ENCODE measurements at places on chromosomes 16 and 17. TPM values are rescaled to one million over a fixed set of nuclear protein-coding genes. Genes with fewer than 3 reads are reported as not detected.
A peak's percentile ranks its signal among the peaks of the same experiment; 100 is the strongest.

KRT20 gene
- total RNA-seq = not detected

DNA sequence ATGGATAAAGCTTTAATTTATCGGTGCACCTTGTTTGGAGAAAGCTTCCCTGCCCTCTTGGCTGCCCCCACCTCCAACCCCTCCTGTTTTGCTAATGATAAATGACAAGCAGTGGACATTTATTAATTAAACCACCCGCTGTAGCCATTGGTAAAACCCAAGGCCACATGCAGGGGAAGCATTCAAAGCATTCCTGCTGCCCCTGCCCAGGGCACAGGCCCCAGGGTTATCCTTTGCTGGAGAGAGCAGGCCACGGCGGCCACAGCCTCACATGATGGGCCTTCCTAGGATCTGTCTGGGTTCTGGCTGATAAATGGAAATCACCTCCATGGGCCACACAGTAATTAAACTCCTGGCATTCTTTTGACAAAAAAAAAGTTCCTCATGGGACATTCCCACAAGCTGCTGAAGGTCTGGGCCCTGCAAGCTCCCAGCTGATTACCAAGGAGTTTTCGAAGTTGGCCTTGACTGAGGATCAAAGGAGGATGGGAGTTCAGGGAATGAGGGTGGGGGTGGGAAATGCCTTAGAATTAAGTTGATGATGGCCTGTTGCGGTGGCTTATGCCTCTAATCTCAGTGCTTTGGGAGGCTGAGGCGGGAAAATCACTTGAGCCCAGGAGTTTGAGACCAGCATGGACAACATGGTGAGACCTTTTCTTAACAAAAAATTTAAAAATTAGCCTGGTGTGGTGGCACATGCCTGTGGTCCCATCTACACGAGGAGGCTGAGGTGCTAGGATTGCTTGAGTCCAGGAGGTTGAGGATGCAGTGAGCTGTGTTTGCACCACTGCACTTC lies 35.5 kb downstream of the SOST start:
- no peak for DNase-seq

- no peak for DNase-seq
These were observed 45.1 kb downstream of the MYH11 start for GRCh38 chr16:15811481-15812400.

PRCD gene
- total RNA-seq = 1.1 TPM

RGS11 gene
- total RNA-seq = 0.67 TPM

DNA sequence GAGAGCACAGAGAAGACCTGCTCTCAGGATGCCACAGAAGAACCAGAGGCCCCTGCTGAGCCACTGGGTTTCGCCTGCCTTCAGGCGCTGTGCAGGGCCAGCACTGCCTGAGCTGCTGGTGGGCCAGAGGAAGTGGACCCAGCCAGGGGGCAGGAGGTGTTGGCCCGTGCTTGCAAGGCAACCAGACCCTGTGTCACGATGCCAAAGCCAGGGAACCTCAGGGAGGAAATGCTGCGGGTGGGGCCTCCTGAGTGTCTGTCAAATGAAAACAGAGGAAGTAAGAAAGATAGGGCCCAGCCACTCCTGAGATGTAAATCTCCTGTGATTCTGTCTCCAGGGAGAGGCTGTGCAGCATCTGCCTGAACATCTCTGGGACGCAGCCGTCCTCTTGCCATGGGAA lies 58.1 kb upstream of the ADORA2B start:
- peak; percentile 8 for DNase-seq

- no peak for DNase-seq
These were observed 777.8 kb upstream of the EEF2KMT start for GRCh38 chr16:5875416-5875815.

AGRP gene
- total RNA-seq = not detected

DNA sequence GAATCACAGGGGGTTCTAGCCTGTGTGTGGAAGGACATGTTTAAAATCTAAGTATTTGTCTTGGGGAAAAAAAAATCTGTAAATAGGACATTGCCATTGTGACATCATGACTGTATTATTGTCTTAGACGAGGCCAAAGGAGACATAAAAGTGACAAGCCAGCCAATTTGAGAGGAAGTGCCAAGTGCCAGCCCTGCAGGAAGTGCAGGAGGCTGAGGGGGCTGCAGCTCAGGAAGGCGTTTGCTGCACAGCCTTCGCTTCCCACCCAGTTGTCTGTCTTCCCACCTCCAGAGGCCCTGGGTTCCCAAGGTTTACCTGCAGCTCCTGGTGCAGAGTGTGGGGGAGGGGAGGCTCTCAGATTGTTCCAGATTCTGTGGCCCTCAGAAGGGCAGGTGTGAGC lies 1.3 kb downstream of the ADCY7 start:
- no peak for DNase-seq

DNA sequence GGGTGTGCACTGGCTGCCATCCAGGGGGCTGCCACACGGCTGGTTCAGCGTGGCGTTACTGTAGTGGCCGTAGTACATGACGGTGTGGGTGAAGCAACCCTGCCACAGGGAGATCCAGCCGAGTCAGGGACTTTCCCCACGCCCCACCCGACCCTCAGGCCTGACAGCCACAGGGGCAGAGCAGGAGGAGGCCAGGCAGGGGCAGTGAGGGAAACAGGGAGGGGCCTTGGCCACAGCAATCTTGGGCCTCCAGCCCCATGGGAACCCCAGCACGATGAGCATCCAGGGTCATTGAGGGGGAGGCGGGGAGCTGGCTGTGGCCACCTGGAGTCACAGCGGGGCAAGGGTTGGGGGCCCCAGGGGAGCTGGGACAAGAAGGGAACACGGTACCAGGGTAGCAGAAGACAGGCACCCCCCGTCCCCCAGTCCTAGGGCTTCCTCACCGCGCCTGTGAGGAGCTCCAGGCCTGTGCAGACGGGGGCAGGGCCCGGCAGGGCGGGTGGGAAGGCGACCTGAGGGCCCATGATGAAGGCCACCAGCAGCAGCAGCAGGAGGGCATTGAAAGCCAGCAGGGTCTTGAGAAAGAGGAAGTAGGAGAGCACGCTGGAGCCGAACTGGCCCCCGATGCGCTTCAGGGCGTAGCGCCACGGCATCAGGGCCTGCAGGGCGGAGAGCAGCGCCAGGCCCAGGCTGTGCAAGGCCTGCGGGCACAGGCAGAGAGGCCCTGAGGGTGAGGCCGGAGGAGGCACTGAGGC lies 4.3 kb downstream of the TMC6 start:
- DNase-seq = no peak

- DNase-seq = no peak
These were observed 879.4 kb downstream of the CDH11 start for GRCh38 chr16:64242492-64242891.

DNA sequence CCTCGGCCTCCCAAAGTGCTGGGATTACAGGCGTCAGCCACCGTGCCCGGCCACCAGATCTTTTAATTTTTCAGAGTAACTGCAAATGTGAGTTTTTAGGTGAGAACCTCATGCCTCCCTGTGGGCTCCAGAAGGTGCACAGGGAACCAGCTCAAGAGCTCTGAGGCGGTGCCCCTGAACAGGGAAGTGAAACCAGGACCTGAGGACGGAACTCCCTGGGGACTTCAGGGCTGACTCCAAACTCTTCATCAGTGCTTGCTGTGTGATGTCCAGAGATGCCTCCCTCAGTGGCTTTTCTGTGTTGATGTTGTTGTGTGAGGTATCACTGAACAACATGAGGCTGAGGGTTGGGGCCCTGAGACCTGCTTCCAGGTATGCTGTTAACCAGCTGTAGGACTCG lies 23.8 kb downstream of the SLC12A3 start:
- DNase-seq = no peak

SLC5A11 gene
- 0.21 TPM for total RNA-seq

- no peak for DNase-seq
These were observed 372.2 kb upstream of the CDH5 start for GRCh38 chr16:65994291-65994690.

NLRC3 gene
- total RNA-seq = 24.1 TPM

NPIPA2 gene
- 1.5 TPM for total RNA-seq

- no peak for DNase-seq
These were observed 13.8 kb upstream of the MC1R start for GRCh38 chr16:89904606-89905510.

- DNase-seq = no peak
These were observed 70.0 kb downstream of the PGS1 start for GRCh38 chr17:78448356-78448993.
